ENCODE measurements at places on chromosomes 4 and X.

DNA sequence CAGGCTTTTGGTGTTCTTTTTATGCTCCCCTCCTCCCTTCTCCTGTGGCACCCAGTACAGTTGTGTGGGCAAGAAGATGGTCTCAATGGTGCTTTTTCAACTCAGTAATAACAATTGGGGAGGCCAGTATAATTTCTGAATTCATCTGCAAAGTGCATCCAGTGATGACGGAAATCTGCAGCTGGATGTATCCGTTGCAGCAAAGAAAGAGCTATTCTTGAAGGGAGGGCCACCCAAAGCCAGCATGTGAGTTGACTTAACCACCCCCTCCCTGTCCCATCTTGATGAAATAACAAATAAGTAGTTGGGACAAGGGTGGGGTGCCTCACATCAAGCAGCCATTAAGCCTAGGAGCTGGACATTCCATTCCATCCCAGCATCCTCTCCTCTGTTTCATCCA is 30.7 kb downstream of the TSC22D3 start:
- no peak for DNase-seq

DNA sequence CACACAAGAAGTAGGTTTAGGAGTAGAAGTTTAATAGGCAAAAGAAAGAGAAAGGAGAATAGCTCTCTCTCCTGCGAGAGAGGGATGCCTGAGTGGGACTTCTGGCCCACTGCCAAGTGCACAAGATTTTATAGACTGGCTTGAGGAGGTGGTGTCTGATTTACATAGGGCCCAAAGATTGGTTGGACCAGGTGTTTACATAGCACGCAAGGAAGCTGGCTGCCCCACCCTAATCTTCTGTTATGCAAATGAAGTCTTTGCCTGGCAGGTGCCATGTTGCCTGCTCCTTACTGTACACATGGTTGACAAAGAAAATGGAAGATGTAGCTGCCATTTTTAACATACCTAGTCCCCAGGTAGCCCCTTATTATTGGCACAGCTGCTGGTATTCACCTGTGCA is 170.8 kb upstream of the GATB start:
- peak; percentile 66 for DNase-seq

DNA sequence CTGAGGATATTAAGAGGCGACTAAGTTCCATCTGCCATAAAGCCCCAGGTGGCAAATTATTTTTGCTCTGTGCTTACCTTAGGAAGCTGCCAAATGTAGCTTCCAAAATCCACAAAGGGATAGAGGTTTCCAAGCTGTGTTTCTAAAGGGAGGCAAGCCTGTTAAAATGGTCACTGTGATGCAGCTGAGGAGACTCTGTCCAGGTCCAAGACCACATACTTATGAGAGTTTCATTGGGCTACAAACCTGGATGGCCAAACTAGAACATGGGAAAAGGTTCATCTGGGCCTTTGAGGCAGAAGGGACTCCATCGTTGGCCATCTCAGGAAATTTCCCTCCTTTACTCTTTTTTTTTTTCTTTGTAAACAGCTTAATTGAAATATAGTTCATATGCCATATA is 306.9 kb upstream of the FGF13 start:
- DNase-seq: no peak

DNA sequence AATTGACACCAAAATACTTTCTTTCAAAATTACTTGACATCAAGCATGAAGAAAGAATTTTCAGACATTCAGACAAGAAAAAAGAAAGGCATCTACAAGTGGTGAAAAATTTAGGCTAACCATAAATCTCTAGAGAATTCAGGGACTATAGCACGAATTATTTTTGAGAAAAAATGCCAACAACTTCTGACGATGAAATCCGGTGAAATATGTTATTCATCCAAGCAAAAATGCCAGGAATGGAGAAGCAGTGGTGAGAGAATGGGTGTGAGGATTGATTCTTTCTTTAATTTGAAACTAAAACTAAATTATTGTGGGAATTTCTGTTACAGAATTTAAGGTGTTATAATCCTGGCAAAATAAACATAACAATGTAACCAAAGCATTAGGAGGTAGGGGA is 69.4 kb upstream of the SORBS2 start:
- peak; percentile 11 for DNase-seq

DNA sequence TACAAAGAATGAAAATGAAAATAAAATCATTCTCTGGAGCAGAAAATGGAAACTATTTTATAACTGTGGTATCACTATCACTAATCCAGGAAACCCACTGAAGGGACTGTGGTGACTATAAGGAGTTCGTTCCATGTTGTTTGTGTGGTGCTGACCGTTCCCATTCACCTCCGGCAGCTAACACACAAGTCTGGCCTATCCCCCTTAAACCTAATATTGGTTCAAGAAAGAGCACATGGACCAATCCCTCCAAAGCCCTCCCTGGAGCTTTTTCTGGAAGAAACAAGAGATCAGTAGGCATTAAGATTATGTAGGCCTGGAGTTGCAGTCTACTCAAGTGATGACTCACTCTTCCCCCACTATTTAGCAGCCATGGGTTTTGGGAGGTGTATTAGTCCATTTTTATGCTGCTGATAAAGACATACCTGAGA is 25.9 kb upstream of the FAM241A start:
- DNase-seq: no peak

GRCh38 chr4:94841864-94842221 is 84.1 kb downstream of the BMPR1B start:
- no peak for DNase-seq

- peak; percentile 95 for DNase-seq
Measured at GRCh38 chrX:72126539-72127140, 5.1 kb downstream of the RTL5 start.

DNA sequence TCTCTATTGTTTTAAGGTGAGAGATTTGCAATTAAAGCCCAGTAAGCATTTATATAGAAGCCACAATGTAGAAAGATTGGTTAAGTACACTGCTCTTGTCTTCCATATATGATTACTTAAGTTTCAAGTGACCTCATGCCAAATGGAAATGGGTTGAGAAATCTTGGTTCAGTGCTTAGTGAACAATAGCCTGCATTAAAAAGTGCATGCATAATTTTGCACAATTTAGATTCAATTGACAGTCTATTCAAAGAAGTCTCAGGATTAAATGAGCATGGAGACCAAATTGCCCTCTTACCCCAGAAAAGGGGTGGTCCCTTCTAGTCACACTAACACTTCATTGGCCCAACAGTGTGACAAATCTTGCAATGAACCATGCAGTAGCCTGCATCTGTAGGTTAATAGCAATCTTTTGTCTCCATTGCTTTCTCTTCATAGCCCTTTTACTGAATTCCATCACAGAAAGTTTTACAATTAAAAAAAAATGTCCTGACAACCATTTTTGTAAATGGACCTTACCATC is 93.6 kb downstream of the HHIP start:
- peak; percentile 84 for DNase-seq

DNA sequence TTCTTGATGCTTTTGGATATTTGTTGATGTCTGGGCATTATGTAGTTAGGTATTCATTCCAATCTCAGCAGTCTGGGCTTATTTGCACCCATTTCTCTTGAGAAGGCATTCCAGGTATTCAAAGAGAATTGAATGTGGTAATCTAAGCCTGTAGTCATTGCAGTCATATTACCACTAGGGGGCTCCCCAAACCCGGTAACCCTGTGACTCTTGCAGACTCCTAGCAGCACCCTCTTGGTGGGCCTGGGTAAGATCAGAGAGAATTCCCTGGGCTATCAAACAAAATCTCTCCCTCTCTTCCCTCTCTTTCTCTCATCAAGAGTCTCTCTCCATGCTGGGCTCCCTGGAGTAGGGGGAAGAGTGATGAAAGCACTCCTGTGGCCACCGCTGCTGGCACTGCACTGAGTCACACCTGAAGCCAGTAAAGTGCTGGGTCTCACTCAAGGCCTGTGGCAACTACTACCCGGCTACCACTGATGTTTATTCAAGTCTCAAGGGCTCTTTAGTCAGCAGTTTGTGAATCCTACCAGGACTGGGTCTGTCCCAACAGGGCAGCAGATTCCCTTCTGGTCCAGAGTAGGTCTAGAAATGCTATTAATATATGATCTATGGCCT is 187.7 kb upstream of the NUDT10 start:
- DNase-seq: peak; percentile 79

DNA sequence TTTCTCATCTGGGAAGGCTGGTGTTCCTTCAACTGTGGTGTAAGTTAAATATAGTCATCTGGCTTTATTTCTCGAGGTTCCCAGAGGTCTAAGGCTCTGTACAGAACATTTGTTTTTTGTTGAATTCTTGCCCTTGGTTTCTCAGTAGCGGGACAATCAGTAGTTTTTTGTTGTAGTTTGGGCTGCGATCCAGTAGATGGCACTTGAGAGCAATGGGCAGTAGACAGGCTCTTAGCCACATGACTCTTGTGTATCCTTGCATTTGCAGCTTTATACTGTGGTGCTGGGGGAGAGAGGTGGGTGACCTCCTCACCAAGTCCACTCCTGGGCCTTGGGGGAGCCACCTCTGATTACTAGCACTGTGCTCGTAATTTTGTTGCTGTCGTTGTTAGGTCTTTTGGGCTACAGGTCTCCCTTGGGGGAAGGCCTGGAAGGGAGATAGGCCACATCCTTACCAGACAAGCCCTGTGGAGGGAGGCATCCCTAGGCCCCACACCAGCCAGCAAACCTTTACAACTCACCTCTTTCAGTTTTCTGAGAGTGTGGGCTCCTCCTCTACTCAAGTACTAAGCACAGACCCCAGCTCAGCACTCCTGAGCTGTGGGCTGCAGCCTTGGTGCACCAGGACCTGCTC is 8.1 kb downstream of the ETDB start:
- DNase-seq: peak; percentile 50

DNA sequence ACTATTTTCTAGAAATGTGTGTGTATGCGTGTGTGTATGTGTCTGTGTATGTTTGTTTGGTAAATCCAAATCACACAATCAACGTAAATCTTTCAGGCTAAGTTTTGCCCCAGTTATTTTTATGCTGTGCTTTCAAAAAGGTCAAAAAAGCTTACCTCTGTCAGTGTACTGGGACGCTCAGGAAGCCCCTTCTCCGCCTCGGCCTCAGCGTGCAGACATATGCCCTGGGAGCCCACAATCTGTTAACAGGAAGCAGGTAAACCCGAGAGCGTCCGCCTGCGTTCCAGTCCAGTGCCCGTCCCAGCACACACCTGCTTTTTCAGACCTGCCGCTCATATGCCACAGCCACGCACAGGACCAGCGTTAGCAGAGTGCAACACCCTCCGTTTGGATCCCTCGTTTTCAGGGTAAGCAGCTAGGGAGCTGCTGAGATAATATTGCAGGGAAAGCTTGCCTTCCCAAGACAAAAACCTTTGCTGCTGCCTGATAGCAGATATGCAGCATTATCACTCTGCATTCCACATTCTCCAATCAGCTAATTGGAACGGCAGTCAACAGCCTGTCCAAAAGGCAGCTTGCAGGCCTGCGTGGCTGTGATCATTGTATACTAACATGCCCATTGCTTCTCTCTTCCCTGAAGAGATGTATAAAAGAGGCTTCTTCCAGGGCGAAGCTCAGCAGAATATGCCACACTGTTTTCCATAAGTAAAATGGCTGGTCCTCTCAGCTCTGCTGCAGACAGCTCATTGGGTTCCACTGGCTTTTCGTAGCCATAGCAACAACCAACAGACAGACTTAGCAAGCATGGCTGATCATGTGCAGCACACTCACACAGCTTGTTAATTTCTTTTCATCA is at the start of gene SORBS2:
TSS of gene SORBS2 (minus strand) at position 686 of the 856 bp plus-strand sequence. CDS start 121,623 bp downstream, outside the sequence.
- peak; percentile 34 for DNase-seq

DNA sequence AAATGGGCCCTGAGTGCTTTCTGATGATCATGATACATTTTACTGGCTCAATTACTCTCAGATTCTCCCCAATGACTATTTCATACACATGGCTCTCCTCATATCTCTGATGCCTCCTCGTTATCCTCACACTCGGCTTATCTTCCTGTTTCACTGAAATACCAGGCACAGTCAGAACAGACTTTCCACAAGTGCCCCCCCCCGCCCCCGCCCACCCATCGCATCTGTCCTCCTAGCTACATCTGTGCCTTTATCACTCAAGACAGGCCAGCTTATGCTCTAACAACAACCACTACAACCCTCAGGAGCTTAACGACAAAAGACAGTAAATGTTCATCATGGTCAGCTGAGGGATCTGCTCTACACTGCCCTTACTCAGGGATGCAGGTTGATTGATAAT is 610.6 kb upstream of the DIPK2B start:
- no peak for DNase-seq

DNA sequence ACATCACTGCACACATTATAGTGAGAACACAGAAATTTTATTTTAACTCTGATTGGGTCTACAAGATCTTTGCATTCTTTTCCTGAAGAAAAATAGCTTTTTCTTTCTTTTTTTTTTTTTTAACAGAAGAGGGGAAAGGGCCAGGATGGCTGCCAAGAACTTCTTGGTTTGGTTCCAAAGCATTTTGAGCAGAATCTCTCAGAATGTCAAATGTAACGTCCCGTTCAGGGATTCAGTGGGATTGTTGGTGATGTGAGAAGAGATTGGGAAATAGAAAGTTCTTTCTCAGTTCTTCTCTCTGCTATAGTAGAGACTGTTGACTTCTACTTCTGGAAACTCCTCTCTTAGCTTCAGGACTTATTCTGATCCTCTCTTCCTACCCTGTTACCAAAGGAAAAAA is 70.9 kb upstream of the CBR4 start:
- no peak for DNase-seq

- DNase-seq: no peak
Measured at GRCh38 chrX:41913476-41913875, 9.9 kb downstream of the CASK start.

DNA sequence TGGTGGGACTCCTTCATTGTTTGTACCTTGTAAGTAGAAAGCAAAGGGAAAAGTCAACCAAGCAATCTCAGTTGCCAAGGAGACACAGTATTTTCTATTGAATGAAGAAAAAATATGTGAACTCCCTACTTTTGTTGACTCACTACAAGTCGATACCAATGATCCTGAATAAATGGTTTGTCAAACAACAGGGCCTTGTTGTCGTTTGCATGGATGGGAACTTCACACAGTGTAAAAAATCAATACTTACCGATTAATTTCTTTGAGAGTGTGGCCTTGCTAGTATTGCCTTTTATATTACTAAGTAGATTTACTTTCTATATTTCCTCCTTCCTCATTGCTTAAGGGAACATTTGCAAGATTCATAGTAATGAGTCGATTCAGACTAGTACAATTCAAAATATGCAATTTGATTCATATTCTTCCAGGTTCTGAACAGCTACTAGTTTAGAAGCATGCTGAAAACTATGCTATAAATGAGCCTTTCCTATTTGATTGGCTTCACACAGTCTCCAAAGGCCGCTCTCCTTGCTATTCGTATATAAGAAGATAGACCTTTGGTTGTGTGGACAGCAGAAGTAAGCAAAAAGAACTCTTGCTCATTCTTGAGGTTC is 108.0 kb downstream of the ZNF330 start:
- DNase-seq: no peak

- DNase-seq: no peak
Measured at GRCh38 chr4:169662206-169662605, 41.8 kb downstream of the CLCN3 start.

GRCh38 chrX:17588303-17588702 is 149.0 kb upstream of the SCML1 start:
- DNase-seq: no peak

DNA sequence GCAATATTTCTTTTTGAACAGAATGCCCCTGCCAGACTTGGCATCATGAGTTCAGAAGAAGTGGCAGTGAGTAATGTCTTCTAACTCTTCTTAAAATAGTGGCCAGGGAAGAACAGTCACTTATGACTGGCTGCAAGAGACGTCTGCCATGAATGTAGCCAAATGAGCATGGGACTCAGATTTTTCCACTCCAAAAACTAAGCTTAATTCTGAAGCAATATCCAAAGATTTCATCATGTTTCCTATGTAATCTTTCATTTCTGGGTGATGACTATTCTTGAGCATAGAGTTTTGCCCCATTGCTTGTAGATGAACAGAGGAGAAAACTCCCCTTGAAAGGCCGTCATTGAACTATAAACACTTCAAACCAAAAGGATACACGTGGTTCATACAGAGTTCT is 11.8 kb downstream of the AMBN start:
- no peak for DNase-seq

GRCh38 chr4:170122252-170122651 is 32.5 kb upstream of the AADAT start:
- DNase-seq: peak; percentile 32
